Adipocyte (in vitro differentiated cells): ENCODE measurements at places on chromosomes 6 and 20.

DNA sequence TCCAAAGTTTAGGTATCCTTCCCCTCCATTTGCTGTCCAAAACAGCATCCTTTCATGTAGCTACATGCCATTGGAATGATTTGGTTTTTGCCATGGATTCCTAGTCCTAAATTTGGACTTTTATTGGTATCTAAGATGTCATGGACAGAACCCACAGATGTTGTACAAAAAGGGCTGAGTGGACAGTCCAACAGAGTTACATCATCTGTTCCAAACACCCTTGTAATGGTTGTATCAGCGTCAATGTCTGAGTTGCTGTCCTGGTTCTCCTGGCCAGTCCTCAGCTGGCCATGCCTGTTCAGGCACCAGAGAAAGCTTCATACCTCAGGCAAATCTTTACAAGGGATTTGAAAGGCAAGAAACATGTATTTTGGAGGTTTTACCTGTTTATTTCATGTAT, 191.3 kb downstream of the ESR1 start:
- DNase-seq: no peak

GRCh38 chr20:62220666-62221568, 839 bp upstream of the HRH3 start:
- no peak for DNase-seq

GRCh38 chr6:141208101-141208500, 924.6 kb upstream of the GJE1 start:
- no peak for DNase-seq

DNA sequence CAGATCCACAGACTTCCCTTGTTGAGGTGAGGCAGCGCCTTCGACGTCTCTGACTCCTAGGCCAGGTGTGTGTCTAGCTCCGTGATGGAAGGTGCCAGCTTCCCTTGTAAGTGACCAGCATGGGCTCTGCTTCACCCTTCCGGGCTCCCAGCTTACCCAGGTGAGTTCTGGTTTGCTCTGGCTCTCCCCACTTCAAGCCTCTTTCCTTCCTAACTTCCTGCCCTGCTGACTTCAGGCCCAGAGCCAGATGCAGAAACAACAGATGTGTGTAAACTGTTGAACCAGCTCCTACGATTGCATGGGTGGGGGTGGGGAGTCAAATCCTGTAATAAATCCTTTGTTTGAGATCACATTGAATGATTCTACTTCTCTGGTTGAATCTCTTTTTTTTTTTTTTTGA, 51.6 kb upstream of the BMP6 start:
- no peak for DNase-seq

DNA sequence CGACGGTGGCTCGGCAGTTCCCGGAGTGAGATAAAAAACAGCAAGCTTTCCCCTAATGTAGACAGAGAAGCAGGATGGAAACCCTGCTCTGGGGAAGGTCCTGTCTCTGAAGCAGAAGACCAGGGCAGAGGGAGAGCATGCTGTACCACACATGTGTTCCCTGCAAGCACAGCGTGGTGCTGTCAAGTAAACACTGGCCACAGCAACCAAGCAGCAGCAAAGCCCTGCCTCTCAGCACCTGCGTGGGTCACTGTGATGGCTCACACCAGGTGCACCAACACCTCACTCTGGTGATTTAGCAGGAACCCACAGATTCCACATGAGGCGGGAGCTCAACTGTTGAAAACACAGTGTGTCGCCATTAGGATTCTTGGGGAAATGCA, 65.2 kb upstream of the TXNDC5 start:
- no peak for DNase-seq

- DNase-seq: no peak
Measured at GRCh38 chr6:52515219-52515960, 61.5 kb downstream of the TRAM2 start.

DNA sequence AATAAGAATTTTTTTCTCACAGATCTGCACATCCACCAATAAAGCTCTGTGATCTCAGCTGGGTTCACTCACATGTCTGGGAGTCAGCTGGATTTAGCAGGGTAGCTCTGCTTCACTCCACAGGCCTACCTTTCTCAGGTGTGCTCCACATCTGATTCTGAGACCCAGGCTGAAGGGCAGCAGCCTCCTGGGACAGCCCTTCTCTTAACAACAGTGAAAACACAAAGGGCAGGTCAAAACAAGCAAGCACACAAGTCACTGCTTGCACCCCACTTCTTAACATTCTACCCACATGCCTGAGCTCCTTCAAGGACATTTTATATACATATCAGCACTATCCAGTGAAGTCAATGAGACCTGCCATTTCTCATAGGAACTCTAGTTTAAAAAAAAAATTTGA, 96.0 kb upstream of the MAP3K4 start:
- no peak for DNase-seq

DNA sequence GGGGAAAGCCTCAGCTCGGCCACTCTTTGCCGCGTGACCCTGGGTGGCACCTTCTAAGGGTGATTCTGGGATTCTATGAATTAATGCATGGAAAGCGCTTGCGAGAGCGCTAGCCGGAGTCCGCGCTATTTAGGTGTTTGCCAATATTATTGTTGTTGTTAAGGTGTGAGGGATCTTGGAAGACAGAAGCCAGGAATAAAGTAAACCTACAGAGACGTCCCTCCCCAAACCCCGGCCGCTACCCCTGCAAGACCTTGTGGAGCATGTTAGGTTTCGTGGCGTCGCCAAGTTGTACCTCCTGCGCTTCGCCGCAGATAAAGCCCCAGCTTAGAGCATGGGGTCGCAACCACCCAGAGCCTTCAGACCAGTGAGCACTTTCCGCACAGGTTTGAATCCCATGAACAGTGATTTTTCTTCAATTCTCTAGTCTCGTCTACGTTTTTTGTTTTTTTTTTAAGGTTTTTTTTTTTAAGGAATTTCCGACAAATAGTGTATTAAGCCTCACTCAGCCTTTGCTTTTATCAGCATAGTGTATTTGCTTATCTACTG, 16.9 kb upstream of the ZSCAN9 start:
- DNase-seq: peak; percentile 17

DNA sequence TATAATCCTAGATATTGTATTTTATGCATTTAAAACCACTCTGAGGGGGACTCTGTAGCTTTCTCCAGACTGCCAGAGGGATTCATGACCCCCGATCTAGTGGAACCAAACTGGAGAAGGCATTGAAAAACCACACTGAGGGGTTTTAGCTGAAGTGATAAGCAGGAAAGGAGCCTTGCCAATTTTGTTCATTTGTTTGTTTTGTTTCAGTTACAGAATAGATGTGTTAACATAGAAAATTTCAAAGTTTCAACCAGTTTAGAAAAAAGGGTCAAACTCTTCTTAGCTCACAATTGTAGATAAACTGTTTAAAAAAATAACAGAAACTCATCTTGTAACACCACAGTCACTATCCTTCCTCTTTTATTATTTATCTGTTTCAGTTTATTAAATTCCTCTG, 19.8 kb downstream of the TAB2 start:
- DNase-seq: peak; percentile 33

DNA sequence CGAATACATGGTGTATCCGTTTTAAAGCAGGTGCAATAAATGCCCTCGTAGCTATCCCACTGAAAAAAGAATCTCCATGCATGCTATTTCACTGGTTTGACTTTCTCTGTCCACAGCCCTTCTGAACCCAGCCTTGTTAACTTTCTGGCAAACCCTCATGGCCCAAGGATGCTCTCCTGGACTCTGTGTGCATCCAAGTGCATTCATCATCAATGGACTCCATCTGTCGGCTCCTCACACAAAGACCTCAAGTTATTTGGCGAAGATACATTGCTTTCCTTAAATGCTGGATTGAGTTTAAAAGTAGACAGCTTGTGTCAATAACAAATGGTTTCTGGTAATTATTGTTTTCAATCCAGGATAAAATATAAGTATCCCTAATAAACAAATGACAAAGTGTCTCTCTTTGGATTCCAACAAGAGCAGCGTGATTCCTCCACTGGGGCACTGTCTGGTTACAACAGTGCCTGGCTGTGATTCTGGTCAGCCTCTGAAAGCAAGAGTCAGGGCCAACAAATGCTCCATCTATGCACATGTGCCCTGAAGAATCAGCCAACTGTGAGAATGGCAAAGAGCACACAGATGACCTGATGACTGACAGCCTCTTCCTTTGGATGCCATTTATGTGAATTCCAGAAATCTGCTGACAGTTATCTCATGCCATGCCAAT, 55.7 kb downstream of the FYN start:
- no peak for DNase-seq

GRCh38 chr6:159107451-159108260, 61.5 kb upstream of the FNDC1 start:
- DNase-seq: no peak

DNA sequence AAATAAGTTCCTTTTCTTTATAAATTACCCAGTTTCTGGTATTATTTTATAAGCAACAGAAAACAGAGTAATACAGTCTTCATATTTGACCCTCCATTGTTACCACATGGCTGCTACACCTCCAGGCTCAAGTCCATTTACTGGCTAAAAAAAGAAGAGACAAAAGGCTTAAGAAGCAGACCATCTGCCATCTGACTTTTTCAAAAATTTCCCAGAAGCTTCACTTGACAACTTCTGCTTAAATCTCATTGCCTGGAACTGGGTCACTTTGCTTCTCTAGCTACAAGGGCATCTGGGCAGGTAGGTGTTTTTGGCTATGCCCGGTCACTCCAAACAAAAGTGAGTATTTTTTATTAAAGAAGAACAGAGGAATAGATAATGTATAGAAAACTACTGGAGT, 118.0 kb downstream of the GRM1 start:
- DNase-seq: no peak
